ENCODE measurements at places on chromosomes 5 and 9. TPM values are rescaled to one million over a fixed set of nuclear protein-coding genes. Genes with fewer than 3 reads are reported as not detected.
A peak's percentile ranks its signal among the peaks of the same experiment; 100 is the strongest.

Gene SERF1B
- 24.7 TPM for total RNA-seq

Gene GLRA1
- total RNA-seq, result not detected

Gene WDR55
- total RNA-seq, result 18.3 TPM

Gene MPDZ
- 11.2 TPM for total RNA-seq

Gene HTR4
- total RNA-seq, result not detected

Gene PCDHB3
- total RNA-seq, result 1.0 TPM

Gene PCDHGA10
- total RNA-seq, result 7.9 TPM

Gene SLC6A19
- total RNA-seq, result not detected

Gene FBP1
- total RNA-seq, result not detected

Gene SUSD3
- total RNA-seq, result 1.8 TPM

- DNase-seq, result no peak
Observed at GRCh38 chr5:178788381-178789085, 58.1 kb upstream of the ZNF354A start.

GRCh38 chr9:127895811-127896210, 3.6 kb downstream of the ST6GALNAC6 start:
- DNase-seq, result no peak

- DNase-seq, result no peak
Observed at GRCh38 chr9:108410161-108410560, 445.6 kb downstream of the ACTL7B start.

- DNase-seq, result peak; percentile 76
Observed at GRCh38 chr9:137618105-137619067, at the start of gene EHMT1. Gene EHMT1 (plus strand): TSS chr9:137619005. CDS start chr9:137619029, 24 bp downstream.

DNA sequence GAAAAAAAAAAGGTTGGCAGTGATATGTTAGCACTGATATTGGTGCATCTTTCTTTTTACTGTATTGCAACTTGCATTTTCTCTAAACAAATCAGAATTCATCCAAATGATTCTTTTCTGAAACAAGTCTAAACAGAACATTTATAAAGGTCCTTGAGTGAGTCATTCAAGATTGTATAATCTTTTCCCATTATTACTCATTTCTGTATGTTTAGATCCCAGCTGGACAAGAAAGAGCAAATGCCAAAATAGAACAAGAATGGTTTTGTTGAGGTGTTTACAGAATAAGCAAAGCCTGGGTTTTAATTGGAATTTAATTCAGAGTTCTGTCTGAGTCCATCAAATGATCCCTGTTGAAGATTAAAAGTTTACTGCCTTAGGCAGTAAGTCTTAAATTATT, 112.3 kb downstream of the VCAN start:
- peak; percentile 75 for DNase-seq

DNA sequence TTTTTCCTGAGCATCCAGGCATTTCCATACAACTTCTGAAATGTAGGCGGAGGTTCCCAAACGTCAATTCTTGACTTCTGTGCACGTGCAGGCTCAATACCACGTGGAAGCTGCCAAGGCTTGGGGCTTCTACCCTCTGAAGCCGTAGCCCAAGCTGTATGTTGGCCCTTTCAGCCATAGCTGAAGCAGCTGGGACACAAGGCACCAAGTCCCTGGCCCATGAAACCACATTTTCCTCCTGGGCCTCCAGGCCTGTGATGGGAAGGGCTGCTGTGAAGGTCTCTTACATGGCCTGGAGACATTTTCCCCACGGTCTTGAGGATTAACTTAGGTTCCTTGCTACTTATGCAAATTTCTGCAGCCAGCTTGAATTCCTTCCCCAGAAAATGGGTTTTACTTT, 103.6 kb downstream of the NREP start:
- no peak for DNase-seq

- peak; percentile 78 for DNase-seq
Observed at GRCh38 chr9:108473209-108474112, 382.3 kb downstream of the ACTL7B start.

DNA sequence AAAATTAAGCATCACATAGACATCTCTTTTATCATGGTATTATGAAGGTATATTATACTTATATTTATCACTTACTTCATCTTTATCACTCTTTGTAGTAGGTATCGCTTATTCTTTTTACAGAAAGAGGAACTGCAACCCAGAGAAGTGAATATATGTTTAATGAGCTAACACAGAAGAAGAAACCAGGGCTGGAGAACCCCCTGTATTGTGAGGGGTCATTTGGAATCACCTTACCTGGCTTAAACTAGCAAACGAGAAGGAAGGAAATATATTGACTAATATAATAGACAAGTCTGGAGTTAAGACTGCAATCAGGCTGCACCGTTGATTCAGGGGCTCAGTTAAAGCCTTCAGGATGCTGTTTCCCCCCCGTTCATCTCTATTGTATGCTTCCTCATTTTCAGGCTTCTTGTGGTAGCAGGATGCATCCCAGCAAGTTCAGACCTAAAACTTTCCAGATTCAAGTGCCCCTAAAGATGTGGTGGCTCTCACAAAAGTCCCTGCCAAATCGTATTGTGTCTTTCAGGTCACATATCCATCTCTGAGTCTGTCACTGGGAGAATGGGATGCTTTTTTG, 146.4 kb downstream of the GCNT1 start:
- no peak for DNase-seq

GRCh38 chr9:73753171-73753570, 601.5 kb downstream of the ANXA1 start:
- peak; percentile 42 for DNase-seq

Measured in mammary epithelial cell (primary cell).